ENCODE measurements at places on chromosomes 2 and 18.

GRCh38 chr18:35810520-35810919 is 162.0 kb upstream of the RMP24 start:
- no peak for DNase-seq

DNA sequence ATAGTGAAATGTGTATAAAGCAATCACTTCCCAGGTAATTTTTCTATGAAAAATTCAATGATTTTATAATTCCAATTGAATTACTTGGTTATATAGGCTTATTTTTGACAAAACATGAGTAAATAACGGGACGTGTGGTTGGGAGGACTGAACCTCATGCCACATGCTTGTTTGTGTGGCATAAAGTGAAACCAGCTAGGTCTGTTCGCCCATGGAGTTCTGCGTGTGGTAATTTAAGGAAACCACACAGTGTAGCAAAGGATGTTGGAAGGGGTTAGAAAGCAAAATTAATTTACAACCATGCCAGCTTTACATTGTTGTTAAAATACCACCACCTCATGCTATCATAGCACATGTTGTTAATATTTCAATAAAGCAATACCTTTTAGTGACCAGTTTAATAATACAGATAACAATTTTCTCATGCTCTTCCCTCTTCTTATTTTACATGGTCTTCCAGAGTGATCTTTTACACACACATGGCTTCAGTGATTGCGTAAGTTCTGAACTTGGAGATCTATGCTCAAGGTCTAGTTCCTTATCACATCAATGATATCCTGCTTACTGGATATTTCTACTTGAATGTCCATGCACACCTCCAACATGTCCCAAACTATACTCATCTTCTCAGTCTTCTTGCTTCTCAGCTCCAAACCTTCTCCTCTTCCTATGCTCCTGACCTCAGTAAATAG is 156.4 kb upstream of the ITGA4 start:
- DNase-seq, result no peak

- DNase-seq, result no peak
Measured at GRCh38 chr2:60490848-60491247, 62.6 kb downstream of the BCL11A start.

- DNase-seq, result no peak
Measured at GRCh38 chr2:232367591-232368233, 10.8 kb upstream of the ALPP start.

DNA sequence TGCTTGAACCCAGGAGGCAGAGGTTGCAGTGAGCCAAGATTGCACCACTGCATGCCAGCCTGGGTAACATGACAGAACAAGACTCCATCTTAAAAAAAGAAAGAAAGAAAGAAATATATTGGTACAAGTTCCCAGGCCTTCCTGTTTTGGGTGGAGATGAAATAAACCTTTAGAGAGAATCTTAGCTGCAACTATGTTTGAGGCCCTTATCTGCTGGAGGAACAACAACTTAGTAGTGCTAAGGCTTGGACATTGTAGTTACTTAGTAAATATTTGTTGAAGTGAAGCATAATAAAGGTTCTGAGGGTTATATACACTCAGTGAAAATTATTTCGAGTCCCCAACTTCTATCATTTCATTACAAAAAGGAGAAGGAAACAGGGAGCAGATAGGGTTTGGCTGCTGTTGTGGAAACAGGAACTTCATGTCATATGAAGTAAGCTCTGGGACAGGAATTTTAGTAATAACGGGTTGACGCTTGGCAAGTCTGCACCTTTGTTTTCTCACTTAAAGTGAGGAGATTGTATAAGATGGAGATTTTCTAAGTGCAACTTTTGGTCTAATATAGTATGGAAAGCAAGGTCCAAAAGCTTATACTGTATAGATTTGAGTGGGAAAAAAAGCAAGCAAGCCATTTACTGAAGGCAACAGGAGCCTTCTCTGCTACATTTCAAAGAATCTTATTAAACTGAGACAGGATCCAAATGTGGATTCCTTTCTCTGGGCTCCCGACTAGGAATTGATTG is 40.0 kb upstream of the AGPS start:
- DNase-seq, result peak; percentile 63

DNA sequence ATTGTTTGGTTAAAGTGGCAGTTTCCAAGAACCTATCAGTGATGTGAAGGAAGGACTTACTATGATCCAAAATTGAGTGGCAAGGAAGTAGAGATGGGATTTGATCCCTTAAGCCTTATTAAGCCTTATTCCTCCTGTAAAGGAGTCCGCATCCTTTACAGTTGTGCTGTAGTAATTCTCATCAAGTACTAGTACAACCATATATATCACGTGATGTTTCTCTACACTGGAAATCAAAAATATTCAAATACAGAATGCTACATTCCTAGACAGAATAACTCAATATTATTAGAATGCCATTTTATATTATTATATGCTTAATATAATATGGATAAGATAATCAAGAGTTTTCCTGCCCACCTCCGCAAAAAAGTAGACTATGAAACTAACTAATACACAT is 312.4 kb upstream of the SPHKAP start:
- DNase-seq, result no peak

- no peak for DNase-seq
Measured at GRCh38 chr2:136113209-136113971, 4.6 kb downstream of the CXCR4 start.

DNA sequence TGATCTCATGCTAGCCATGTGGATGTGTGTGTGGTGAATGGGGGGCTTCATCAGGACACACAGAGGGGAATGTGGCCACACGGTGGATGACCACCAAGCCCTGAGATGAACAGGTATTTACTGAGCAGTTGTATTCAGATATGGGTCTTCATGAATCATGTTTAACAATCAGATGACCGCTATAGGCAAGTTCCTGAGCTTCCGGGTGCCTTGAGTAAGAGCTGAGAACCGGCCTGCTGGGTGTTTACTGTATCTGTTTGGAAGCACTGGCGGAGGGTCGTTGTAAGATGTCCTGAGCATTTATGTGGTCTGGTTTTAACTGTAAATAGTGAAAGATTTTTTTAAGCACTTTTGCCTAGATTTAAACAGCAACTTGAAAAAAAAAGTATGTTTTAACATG is 43.9 kb downstream of the BOLA3 start:
- DNase-seq, result no peak

DNA sequence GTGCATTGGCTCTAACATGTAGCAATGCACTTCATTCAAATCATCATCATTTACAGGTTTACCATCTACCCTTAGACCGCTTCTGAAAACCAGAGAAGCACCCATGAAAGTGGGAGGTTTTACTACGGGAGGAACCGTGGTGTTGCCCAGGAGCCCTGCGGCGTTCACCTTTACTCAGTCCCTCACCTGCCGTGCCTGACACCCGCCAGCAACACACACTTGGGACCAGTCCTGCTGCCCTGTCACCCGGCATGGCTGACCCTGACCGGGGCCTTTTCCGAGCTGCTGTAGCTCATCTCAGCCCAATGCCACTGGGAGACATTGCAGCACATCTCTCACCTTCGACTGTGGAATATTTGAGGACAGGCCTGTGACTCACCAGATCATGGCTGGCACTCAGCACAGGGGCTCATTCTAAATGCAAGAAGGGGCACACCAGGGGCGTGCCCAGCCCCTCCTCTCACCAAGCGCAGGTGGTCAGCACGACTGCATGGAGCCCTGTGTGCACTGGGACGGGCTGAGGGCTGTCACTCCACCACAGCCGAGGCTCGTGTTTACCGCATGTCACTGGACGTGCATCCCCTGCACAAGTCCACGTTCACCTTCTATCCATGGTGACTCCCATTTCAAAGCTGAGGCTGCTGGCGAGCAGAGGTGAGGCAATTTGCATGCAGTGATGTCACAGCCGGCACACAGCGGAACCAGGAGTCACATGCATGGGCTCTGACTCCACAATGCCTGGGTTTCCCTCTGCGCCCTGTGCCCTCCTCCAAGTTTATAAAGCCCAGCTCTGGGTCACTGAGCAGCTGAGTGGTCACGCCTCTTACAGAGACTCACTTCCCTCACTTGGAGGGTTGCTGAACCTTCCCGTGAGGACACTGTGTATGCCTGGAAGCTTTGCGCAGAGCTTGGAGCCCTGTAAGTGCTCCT is 76.7 kb upstream of the SNTG2 start:
- no peak for DNase-seq

DNA sequence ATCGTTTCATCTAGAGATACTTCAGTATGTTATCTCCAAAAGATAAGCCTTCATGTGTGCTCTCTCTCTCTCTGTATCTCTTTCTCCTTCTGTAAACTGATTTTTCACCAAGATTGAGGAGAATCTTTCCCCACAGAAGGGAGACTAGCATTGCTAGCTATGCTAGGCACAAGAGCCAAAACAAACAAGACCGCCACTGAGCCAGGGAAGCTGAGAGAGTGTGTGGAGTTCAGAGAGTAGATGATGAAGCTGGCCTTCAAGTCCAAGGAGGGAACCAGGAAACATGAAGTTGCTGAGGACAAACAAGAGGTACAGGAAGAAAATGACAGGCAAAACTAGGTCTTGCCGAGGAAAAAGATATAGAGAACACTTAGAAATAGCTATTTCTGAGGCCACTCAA is 23.4 kb downstream of the DAPL1 start:
- DNase-seq, result no peak

DNA sequence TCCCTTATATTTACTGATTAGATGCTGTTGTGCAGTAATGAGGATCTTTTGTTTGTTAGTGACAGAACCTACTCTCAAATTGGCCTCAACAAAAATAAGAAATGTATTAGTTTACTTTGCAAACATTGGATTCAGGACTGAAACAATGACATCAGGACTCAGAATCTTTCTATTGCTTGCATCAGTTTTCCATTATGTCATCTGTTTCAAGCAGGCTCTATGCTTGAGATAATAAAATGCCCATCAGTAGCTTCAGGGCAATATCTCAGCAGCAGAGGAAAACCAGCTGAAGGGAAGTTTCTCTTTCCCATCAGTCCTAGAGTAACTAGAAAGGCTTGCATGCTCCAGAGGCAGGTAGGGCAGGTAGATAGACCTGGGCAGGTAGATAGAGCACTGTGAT is 375.5 kb upstream of the SLC8A1 start:
- no peak for DNase-seq

GRCh38 chr2:31012406-31012805 is 125.8 kb downstream of the GALNT14 start:
- no peak for DNase-seq

DNA sequence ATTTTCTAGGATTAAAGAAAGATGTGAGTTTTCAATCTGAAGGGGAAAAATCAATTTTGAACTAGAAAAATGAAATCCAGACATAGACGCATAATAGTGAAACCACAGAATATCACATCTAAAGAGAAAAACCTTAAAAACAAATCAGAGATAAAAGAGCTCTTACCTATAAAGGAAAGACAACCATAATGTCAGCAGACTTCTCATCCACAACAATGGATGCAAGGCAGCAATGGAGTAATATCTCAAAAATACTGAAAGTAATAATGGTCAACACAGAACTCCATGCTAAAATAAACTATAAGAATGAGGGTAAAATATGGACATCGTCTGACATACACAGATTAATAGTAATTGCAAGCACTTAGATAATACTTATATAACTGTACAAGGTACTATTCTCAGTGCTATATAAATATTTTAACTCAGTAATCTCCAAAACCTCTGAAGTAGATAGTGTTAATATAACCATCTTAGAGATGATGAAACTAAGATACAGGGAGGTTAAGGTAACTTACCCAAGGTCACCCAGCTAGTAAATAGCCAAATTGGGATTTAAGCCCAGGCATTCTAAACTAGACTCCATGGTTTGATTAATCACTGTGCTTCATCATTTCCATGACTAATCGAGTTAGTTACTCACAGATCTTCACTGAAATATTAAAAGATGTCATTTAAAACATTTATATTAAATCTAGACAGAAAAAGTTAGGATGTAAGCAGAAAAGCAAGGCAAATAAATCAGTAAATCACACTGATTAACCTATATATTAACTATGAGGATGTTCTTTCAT is 89.4 kb upstream of the SPTBN1 start:
- DNase-seq, result no peak

GRCh38 chr2:218861645-218862318 is 2.2 kb downstream of the WNT6 start:
- DNase-seq, result no peak

- DNase-seq, result peak; percentile 50
Measured at GRCh38 chr2:229714736-229715541, 584 bp upstream of the DNER start.

DNA sequence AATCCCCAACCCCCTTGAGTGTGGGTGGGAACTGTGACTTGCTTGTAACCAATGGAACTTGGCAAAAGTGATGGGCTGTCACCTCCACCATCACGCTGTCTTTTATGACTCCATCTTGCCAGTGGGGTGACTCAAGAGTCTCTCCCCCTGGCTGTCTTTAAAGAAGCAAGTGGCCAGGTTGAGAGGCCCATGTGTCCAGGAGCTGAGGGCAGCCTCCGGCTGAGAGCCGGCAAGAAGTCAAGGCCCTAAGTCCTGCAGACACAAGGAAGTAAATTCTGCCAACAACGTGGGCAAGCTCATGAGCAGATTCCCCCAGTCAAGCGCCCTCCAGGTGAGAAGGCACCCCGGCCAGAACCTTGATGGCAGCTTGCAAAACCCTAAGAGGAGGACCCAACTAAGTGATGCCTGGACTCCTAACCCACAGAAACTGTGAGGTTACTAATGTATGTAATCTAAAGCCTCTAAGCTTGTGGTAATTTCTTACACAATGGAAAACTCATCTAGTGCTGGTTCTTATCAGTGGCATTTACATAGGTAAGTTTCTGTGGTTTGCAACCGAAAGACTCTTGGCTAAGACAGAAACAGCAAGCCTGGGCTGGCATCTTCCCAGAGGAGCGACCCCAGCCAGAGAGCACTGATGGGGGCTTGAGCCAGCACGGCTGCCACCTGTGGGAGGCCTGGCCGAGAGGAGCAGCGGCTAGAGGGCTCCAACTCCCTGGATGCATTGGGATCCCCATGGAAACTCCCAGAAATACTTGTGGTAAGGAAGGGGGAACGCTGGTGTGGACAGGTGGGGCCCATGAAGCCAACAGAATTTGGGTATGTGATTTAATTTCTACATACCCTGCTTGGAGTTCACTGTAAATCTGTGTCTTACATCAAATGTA is 49.3 kb downstream of the CIB4 start:
- no peak for DNase-seq

GRCh38 chr2:59790186-59791003 is 763.1 kb downstream of the BCL11A start:
- no peak for DNase-seq

- no peak for DNase-seq
Measured at GRCh38 chr18:6542296-6542695, 127.6 kb upstream of the L3MBTL4 start.

DNA sequence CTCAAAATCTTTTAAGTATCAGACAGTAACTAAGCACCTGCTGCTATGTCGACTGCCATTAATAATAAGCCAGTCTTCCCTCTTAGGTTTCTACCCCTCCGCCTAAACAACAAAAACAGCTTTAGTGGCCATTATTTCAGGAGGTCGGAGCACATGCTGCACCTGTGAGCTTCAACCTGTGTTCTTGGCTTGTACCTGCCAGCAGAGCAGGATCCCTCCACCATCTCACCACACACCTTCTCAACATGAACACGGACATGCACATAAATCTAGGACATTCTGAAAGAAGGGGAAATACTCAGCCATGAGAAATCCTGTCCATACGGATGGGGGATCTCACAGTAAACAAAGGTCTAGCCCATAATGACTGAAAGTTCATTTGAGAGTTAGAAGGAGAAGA is 3.7 kb downstream of the CYB5A start:
- no peak for DNase-seq

- peak; percentile 65 for DNase-seq
Measured at GRCh38 chr2:12675801-12676200, 40.9 kb upstream of the TRIB2 start.

Measured in endothelial cell of umbilical vein (primary cell).